HuH-7.5 (cell line): ENCODE measurements at places on chromosomes 3 and 15.

GRCh38 chr3:107894998-107895397, 195.8 kb downstream of the CD47 start:
- no peak for DNase-seq

DNA sequence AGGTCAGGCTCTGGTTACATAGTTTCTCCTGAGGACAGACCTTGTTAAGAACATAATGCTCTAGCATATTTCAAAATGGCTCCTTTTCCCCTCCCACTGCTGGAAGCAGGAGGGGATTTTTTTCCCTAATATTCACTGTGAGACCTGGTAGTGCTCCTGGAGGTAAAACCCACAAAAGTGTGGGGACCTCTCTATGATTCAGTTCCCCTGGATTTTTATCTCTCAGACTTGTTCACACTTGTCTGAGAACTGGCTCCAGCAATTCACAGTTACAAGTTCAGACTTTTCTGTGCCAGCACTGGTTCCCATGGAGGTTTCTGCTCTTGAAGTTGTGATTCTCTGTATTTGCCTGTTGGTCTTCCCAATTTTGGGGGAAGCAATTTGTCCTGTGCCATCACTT, 36.3 kb upstream of the PCOLCE2 start:
- no peak for DNase-seq

- no peak for DNase-seq
These were observed 210.5 kb downstream of the FOXP1 start for GRCh38 chr3:71372911-71373637.

GRCh38 chr15:79054350-79054749, 36.2 kb downstream of the RASGRF1 start:
- no peak for DNase-seq

DNA sequence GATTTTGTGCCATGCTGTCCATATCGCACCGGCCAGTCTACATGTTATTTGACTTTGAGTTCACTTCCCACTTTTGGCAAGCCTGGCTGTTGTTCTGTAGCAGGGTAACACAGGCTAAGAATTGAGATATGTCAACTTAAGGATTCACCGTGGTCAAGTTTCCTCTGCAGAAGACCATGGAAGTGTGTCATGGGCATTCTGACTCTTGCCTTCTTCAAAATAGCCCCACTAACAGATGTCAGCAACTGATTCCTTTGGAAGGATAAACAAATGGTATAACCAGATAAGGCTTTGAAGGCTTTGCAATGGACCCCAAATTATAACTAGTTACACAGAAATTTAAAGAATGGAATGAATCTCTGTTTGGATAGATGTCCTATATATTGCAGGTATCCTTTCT, 20.1 kb upstream of the CD47 start:
- DNase-seq, result no peak

DNA sequence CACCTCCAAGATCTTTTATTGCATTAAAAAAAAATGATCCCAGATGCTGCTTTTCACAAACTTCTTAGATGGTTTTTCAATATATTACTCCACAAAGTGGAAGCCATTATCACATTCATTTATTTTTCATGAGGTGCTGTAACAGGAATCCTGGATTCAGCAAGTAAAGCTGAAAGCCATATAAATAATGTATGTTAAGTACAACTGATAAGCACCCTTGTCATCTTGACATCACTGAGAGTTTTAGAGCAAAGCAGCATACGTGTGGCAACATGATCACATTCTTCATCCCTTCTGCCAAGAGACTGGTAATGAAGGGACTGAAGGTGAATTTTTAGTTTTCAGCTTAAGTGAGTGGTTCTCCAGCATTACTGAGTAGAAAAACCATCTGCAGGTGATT, 44.9 kb upstream of the LRRFIP2 start:
- no peak for DNase-seq

DNA sequence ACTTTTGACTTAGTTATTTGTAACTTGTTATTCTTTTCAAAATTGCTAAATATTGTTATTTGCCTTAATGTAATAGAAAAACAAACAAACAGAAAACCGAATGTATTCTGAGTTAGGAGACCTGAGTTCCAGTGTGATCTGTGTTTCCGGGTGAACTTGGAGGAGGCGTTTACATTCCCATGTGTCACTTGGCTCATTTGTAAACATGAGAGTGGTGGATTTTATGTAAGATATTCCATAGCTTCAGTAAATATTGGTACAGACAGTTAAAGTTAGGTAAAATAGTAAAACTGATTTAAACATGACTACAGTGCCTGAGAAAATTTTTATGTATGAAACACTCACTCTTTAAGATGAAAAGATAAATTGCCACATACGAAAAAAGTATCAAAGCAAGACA, 287.3 kb upstream of the POU1F1 start:
- peak; percentile 12 for DNase-seq

DNA sequence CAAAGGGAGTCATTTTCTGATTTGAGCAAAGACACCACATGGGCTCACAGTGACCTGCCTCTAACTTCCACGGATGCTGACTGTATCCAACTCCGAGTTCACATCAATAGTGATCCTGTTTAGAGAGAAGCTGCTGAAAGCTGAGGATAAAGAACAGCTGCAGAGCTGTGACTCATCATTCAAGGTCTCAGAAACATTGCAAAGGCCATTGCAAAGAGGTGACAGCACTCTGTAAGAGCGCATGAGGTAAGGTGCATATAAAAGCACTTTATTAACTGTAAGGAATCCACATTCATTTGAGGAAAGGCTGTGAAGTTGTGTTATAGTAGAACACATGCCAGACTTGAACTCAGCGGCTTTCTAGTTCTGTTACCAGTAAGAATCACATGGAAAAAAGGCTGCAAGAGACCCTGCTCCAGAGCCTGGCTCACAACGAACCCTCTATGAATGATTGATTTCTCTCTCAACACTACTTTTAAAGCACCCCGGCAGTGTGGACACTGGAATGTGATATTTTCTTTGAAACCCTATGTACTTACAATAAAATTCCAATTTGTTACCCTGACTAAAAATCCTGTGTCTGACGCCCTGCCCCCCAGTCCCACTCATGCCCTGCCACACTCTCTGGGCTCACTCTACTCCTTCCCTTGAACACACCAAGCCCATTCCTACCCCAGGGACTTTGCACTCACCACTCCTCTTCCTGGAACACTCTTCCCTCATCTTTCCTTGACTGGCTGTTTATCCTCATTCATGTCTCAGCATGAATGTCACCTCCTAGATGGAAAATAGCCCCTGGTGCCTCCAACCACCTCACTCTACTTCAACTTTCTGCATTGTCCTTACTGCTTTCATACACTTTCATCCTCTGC, 111.2 kb downstream of the LSM3 start:
- DNase-seq, result no peak

GRCh38 chr3:196179380-196180308, 31.6 kb downstream of the ZDHHC19 start:
- no peak for DNase-seq

DNA sequence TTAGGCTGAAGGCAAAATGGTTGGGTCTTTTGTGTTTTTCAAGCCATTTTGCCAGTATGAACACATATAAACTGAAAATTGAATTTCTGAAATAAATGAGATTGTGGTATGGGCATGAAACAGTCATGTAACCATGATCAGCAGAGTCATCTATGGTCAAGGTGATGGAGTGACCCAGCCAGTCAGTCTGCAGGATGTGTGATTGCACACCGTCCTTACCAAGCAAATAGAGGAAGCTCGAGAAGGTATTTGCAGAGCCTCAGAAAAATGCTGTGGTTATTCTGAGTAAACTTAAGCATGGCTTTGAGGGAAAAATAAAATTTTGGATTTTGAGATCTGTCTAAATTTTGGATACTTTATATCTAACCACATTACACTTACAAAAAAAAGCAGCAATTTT, 95.9 kb upstream of the RNF7 start:
- no peak for DNase-seq

DNA sequence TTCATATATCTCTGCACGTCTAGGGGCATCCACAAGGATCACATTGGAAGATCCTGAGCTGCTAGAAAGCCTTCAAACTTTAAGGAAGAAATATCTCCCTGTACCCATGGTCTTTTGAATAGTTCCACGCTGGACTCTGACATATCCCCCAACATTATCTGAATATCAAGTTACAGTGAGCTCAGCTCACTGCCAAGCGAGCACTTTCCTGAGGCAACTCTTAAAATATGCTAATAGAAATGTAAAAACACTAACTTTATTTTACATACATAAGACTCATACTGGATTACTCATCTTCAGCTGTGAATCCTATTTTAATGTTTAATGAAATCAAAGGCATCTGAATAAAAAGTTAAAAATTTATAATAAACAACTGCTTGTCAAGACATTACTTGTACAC, 420.2 kb upstream of the CCDC54 start:
- no peak for DNase-seq

DNA sequence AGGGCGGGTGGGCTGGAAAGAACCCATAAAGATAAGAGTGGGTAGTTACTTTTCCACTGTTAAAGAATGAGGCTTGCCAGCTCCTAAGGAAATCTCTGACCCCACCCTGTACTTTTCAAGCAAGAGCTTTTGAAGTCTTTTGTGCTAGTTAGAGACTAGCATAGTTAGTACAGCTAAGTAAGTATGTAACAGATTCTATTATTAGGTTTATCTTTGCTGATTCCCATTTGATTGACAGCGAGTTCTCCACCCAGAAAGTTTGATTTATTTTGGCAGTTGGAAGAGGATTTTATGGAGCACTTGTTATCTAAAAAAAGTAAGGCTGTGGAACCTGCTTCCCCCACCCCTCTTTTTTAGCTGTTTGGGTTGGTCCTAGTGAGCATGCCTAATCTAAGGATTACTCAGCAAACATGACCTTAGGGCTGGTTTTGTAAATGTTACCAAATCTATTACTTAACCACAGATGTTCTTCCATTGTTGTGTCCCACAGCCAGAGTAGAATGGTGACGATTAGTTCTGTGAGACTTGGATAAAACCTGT, 57.6 kb downstream of the FNDC3B start:
- peak; percentile 20 for DNase-seq

- no peak for DNase-seq
These were observed 666 bp upstream of the FAM219B start for GRCh38 chr15:74907163-74907870.

GRCh38 chr3:197298945-197299854, 788 bp upstream of the DLG1 start:
- DNase-seq, result peak; percentile 49

DNA sequence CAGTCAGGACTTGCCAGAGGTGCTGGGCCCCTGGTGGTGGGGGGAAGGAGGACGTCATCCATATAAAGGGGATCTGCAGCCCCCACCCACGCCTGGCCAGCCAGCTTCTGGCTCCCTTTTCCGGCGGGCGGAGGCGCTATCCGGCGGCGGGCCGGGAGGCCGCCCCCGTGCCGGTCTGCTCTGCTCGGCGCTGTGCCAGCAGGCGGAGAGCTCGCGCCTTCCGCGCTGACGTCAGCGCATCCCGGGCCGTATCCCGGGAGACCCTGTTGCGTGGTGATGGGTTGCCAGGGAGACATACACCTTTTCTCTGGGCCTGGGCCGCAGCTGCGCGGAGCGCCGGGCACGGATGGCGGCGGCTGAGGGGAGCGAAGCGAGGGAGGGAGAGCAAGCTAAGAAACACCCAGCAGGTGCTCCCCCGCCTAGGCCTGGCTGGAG, 1.1 kb downstream of the FAM131A start:
- DNase-seq, result no peak

GRCh38 chr15:38698254-38698653, 133.6 kb upstream of the RASGRP1 start:
- no peak for DNase-seq

GRCh38 chr3:44240061-44240460, 1.6 kb upstream of the TOPAZ1 start:
- no peak for DNase-seq

GRCh38 chr3:128060473-128061381, 8.5 kb downstream of the SEC61A1 start:
- no peak for DNase-seq

GRCh38 chr3:127547761-127548605, 42.5 kb downstream of the TPRA1 start:
- DNase-seq, result peak; percentile 88

DNA sequence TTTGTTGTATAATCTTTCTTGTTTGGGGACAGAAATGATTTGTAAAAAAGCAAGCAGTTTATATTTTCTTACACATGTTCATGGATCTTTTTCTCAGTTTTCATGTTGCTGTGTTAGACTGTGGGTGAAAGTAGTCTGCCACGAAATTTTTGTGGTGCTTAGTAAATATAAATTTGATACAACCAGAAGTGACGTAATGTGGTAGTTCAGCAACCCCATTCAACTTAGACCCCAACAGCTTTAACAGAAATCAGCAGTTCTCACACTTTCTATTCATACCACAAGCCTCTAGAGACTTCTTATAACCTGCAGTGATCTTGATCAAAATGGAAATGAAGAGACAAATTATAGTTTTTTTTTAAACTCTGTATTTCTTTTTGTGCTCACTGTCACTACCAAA, 120.2 kb upstream of the IGSF10 start:
- no peak for DNase-seq

GRCh38 chr15:78317145-78317836, 17.9 kb upstream of the SKIC8 start:
- peak; percentile 60 for DNase-seq

DNA sequence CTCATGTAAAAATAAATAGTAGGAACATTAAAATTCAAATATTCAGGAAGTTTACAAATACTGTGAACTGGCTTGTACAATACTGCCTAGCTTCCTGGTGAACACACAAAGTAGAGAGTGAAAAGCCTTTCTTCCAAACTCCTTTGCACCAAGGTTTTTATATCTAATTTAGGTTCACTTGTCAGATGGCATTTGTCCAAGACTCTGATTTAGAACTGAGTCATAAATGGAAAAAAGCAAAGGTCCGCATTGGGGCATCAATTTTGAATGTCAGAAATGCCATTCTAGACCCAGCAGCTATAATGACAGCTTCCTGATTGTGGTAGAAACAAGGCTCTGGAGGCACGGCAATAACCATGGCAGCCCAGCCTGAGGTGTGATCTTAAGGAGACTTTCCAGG, 160.7 kb downstream of the PDE8A start:
- no peak for DNase-seq

- DNase-seq, result no peak
These were observed 49.5 kb upstream of the TPM1 start for GRCh38 chr15:62993066-62993465.

GRCh38 chr3:109045271-109046040, 72.5 kb downstream of the MORC1 start:
- no peak for DNase-seq

DNA sequence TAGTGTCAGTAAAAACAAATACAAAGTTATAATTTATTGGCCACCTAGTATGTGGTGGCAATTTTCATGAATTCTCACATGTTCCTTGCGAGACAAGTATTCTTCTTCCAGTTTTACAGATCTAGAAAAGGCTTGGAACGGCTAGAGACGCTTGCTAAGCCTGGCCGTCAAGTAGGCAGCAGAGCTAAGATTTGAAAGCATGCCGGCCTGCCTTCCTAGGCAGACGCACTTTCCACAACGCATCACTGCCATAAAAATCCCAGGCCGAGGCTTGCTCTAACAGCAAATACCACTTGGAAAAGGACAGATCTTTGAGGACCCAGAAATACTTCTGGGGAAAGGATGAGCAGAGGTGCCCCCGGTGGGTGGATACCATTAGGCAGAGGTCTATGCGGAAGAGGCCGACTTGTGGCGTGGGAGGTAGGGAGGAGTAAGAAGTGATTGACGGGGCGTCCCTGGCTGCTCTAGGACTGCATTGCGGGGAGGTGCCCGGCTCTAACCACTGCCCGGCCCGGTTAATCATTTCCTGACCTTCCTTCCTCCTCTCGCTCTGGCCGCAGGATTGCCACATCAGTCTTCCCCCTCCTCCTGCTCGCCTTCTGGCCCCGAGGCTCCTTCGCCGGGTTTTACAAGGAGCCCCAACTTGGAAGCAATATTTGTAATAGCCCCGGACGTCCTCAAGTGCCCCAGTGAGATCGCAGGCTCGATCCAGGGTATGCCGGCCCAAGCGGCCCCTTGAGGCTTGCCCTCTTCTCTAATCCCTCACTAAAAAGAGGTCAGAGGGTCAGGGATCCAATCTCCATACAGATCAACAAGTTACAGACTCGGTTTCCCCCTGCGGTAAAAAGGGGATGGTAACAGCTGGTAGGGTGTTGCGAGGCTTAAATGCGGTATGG, 1.3 kb upstream of the USP3 start:
- peak; percentile 49 for DNase-seq
